ENCODE measurements at places on chromosomes 12 and 14. TPM values are rescaled to one million over a fixed set of nuclear protein-coding genes. Genes with fewer than 3 reads are reported as not detected.

GRCh38 chr12:3520711-3521110, 29.7 kb downstream of the PRMT8 start:
- no peak for DNase-seq

The ART4 gene
- 0.18 TPM for polyA plus RNA-seq

DNA sequence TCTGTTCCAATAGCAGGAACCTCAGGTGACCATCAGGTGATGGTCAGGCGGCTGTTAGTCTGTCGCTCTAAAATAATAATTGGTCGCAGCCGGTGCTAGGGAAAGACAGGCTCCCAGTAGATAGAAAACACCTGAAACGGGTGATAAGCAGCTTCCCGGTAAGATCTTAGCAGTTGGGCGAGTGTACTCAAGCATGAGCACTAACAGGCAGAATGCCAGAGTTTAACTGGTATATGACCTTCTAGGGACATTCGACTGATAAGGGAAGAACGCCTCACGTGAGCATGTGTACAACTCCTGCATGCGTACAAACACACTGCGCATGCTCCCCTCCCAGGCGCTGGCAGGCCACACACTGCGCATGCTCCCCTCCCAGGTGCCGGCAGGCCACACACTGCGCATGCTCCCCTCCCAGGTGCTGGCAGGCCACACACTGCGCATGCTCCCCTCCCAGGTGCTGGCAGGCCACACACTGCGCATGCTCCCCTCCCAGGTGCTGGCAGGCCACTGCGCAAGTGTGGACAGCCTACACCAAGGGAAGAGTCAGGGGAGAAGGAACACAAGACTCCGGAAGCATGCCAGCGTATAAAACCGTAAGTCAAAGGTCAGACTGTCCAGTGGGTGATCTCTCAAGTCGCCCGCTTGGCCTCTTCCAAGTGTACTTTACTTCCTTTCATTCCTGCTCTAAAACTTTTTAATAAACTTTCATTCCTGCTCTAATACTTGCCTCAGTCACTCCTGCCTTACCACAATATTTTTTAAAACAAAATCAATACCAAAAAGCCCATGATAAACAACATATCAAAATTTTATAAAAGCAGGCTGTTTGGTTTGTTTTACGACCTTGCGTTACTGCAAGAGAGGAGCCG, 24.5 kb downstream of the GPRC5D start:
- peak; percentile 57 for DNase-seq

The CBLN3 gene
- 3.6 TPM for polyA plus RNA-seq

DNA sequence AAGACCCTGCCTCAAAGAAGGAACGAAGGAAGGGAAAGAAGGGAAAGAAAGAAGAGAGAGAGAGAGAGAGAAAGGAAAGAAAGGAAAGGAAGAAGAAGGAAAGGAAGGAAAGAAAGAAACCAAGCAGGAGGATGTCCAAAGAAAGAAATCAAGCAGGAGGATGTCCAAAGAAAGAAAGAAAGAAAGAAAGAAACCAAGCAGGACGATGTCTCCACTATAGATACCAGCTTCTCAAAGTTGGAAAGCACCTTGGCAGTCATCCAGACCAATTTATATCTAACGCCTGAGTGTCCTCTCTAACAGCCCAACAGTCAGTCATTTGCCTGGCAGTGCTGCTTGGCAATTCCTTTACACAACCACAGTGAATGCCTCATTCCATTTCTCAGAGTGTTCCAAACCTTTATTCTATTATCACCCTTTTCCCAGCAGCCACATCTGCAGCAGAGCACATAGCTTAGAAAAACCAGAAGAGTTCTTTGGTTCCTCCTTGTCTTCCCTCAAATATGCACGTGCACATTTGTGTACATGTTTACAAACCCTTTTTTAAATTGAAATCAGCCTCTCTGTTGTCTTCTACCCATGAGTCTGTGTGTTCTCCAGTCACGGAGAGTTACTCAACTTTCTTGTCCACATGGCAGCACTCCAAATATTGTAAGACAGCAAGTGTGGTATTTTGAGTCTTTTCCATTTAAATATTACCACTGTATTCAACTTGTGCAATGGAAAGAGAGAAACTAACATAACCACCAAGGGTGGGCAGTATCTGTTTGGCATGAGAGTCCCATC, 138.4 kb downstream of the STXBP6 start:
- DNase-seq: peak; percentile 64

The SLC4A8 gene
- 2.9 TPM for polyA plus RNA-seq

The LYSET gene
- 24.8 TPM for polyA plus RNA-seq

The RABGGTA gene
- polyA plus RNA-seq: 28.6 TPM

DNA sequence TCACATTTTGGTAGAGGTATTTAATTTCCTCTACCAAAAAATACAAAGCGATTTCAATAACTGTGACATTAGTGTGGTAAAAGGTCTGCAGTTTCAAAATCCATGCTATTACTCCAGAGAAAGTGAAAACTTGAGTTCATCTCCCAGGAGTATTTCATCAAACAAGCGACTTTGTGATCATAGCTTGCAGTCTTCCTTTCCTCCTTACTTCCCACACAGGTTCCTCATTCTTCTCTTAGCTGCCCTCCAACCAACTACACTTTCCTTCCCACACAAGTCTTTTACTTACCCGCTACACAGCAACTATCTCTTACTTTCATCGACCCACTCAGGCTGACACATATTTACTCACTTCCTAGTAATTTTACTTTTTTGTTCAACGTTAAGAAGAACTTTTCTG, 413.4 kb upstream of the USP15 start:
- no peak for DNase-seq

The FBXW8 gene
- polyA plus RNA-seq: 22.6 TPM

DNA sequence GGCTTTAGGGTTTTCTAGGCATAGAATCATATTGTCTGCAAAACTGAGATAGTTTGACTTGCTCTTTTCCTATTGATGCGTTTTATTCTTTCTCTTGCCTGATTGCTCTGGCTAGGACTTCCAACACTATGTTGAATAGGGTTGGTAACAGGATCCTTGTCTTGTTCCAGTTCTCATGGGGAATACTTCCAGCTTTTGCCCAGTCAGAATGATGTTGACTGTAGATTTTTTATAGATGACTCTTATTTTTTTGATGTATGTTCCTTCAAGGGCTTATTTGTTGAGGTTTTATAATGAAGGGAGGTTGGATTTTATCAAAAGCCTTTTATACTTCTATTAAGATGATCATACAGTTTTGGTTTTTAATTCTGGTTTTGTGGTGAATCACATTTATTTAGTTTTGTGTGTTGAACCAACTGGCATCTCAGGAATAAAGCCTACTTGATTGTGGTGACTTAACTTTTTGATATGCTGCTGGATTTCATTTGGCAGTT, 478.2 kb downstream of the TMEM117 start:
- no peak for DNase-seq

The RERG gene
- 18.2 TPM for polyA plus RNA-seq

DNA sequence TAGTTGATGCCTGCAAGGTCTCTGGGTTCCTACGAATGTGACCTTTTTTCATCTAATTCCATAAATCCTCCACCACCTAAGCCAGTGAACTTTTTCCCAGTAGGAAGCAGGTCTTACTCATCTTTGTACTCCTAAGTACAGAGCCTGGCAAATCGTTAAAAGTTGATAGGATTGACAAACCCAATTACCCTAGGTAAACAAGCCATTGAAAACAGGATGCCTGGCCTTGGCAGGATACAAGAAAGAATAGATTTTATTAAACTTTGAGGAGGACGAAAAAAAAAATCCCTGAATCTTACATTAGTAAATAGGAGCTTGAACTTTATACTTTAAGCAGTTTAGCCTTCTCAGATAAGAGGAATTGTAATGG, 5.6 kb downstream of the TBPL2 start:
- DNase-seq: no peak

DNA sequence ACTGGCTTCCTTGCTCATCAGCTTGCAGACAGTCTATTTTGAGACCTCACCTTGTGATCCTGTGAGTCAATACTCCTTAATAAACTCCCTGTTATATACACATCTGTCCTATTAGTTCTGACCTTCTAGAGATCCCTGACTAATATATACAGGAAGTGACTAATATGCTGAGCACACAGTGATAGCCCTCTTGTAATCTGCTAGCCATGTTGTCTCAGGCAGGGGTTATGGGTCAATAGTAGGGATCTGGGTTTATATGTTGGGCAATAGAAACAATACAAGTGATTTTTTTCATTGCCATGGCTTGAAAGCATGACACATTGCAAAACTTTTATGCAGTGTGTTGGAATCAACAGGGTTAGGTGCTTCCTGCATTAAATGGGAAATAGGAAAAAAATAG, 562.2 kb downstream of the GALC start:
- DNase-seq: no peak

- no peak for DNase-seq
These were observed 66.6 kb downstream of the DIO3 start for GRCh38 chr14:101627915-101628262.

The TMEM263 gene
- 69.9 TPM for polyA plus RNA-seq

- DNase-seq: no peak
These were observed 2.2 kb upstream of the NXPH4 start for GRCh38 chr12:57214398-57214781.

The ATP6V1D gene
- 90.6 TPM for polyA plus RNA-seq

All from right lung (tissue), 10 donors.